ENCODE measurements at places on chromosomes 1 and 21.

- DNase-seq, result no peak
These were observed 172.8 kb downstream of the MATN1 start for GRCh38 chr1:30550365-30551220.

DNA sequence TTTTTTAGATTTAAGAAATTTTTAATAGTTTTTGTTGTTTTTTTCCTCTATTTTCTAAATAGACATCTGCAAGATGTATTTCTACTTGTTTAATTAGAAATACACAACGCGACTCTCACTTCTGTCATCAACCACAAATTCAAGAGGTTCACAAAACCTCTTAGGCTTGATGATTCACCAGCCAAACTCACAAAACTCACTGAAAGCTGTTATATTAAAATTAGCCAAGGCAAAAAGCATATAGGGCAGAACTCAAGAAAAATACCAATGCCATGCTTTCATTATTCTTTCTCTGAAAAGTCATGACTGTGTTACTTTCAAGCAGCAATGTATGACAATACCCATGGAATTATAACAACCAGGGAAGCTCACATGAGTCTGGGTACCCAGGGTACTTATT, 487.0 kb upstream of the RGS18 start:
- DNase-seq, result peak; percentile 9

DNA sequence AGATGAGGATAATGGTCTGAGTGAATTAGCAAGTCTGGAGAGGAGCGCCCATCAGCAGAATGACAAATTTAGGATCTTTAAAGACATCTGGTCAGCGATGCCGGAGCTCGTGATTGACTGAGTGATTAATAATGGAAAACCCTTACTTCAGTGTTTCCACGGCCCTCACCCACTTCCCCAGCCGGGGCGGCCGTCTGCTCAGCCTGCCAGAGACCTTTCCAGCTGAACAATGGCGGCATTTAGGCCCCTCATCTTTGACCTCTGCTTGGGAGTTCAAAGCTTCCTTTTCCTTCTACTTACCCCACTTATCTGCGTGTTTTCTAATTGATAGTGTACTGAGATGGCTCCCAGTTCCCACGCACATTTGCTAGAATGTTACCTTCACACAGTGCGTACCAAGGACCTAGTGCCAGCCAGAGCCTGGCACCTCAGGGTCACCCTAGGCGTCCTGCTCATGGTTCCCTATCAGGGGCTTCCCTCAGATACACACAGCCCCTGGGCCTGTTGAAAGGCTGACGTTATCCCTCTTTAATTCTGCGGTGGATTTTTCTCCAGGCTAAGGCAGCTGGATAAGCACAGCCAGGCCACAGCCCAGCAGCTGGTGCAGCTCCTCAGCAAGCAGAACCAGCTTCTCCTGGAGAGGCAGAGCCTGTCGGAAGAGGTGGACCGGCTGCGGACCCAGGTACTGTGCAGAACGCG, 232.8 kb downstream of the SDCCAG8 start:
- DNase-seq, result no peak

DNA sequence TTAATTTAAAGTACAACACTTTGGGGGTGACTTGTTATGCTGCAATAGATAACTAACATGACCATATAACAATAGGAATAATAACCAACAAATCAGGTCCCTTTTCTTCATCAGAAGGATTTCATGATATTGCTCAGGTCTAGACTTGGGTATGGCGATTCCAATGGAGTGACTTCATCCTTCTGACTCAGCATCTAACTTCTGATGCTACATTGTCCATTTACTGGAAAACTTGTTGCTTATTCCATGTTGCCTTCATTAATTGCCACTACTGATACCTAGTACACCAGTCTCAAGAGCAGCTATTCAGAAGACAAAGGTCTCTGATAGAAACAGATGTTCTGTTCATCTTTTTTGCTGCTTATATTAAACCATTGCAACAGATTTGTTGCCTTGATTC, 324.3 kb downstream of the TGFB2 start:
- no peak for DNase-seq

- DNase-seq, result no peak
These were observed 13.3 kb downstream of the CC2D1B start for GRCh38 chr1:52352690-52353089.

- DNase-seq, result no peak
These were observed 1857.4 kb downstream of the NCAM2 start for GRCh38 chr21:22855581-22855980.

DNA sequence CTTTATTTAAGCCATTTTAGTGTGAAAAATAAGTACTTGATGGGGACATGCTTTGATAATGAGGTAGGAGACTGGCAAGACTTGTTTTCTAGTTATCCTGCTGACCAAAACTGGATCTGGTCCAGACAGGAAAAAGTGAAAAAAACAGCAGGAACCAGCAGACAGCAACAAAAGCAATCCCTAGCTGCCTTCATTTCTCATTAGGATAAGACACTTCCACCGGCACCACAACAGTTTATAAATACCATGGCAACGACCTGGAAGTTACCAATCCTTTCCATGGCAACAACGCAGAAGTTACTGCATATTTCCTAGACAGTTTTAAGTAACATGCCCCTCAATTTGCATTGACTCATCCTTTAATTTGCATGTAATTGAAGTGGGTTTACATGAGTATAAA, 993.8 kb upstream of the NCAM2 start:
- no peak for DNase-seq

- no peak for DNase-seq
These were observed 56.6 kb downstream of the ATP1B1 start for GRCh38 chr1:169163059-169163458.

- no peak for DNase-seq
These were observed 57.5 kb downstream of the KCNT2 start for GRCh38 chr1:196550731-196551130.

DNA sequence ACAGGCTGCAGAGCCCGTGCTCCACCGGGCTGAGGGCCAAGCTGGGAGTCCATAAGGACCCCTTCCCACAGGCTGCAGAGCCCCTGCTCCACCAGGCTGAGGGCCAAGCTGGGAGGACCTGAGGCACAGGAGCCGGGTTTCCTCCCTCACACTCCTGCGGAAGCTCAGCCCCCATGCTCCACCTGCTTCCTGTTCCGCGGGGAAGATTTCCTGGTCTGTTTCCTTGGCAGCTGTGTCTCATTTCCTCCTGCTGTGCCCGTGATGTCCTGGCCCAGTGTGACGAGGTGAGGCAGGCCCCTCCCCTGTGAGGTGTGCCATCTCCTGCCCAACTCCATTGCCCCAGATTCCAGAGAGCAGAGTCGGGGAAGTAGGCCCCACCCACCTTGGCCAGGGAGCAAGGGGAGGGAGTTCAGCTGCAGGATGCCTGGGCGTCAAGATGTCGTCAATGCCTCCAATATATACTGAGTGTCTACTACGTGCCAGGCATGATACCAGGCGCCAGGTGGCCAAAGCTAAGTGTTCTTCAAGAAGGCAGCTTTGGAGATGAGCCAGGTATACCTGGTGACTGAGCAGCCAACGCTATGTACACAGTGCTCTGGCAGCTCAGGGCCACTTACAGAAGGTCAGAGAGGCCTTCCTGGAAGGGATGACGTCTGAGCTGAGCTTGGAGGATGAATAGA, 58.8 kb downstream of the NAV1 start:
- DNase-seq, result no peak

- no peak for DNase-seq
These were observed 36.9 kb upstream of the AJAP1 start for GRCh38 chr1:4617506-4617905.

DNA sequence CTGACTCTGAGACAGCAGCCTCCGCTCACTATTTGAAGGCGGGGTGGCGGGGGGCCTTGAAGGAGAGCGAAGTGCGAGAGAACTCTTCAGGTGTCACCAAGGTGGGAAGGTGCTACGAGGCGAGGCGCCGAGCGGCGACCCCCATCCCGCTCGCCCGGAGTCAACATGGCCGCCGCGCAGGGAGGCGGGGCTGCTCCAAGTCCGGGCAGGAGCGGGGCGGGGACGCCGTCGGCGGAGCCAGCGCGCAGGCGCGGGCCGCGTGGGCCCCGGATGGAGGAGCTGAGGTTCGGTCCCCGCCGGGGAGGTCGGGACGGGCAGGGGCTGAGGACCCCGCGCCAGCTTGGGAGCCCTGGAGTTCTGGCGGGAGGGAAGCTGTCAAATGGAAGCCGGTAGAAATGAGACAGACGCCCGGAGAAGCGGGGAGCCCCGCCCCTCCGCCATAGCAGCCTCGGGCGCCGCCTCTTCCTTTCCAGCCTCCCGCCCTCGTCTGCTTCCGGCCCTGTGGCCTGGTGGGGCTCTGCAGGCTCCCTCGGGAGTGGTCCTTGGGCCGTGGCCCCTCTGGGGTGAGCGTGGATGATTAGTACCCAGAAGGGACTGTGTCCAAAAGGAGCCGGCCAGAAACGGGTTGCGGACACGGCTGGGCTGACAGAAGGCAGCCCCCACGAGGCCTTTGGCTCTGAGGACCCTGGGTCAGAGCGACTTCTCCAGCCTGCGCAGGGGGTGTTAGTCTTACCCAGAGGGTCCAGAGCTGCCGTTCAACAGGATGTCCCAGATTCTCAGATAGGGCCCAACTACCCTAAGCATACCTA, at the start of gene PIGV:
Gene PIGV (plus strand): TSS at position 245 of the 809 bp plus-strand sequence. CDS start 2,866 bp downstream, outside the sequence.
- no peak for DNase-seq

DNA sequence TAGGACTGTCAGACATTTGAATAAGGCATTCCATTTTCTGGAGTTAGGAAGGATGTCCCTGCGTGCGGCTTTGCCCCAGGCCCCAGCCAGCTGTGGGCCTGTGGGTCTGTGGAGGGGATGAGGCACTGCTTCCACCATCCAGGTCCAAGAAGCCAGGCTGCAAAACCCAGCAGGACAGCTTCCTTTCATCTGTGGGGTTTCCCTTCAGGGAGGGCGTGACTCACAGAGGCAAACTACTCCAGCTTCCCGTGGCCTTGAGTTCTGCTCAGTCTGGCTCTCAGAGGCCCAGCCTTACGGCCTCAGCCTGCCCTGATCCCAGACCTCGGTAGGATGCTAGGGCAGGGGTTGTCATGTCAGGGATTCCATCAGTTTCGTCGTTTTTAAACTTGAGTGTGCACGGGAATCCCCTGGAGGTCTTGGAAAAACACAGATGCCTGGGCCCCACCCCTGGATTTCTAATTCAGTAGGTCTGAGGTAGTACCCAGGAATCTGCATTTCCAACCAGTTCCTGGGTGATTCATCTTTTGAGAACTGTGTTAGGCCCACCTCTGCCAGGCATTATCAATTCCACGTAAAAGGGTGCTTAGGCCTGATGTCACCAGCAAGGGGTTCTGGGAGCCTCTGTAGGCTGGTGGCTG, 32.3 kb upstream of the TENT5C start:
- DNase-seq, result no peak

DNA sequence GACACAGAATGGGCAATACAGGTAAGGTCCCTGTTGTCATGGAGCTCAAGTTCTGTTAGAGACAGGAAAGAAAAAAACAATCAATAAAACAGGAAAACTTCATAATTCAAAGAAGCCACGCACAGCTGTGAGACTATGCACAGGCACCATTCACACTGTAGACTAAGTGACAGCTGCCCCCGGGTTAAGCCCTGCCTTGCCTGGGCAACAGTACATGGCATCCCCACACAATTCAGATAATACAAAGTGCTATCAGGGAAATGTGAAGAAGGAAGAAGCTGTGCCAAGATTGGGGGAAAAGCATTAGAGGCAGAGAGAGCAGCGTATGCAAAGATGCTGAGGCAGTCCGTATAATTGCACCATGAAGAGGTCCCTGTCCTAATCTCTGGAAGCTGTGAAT, 9.0 kb upstream of the KCNE2 start:
- no peak for DNase-seq

- no peak for DNase-seq
These were observed 2.1 kb downstream of the CTRC start for GRCh38 chr1:15440357-15440756.

DNA sequence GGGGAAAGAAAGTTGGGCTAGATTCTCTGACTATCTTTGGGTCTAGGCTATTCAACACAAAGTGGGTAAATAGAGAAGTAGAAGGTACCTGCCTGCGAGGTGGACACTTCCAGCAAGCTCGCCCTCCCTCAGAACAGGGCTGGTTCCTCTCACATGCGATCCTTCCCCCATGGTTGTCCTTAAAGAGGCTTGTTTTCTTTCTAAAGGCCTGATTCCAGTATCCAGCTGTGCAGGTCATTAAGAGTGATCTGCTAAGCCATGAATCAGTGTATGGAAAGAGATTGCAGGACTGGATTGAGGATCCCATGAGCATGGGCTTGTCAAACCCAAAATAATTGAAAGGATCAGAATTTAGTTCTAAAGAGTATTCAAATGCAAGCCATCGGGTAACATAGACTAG, 189.0 kb downstream of the URB2 start:
- DNase-seq, result no peak

- DNase-seq, result no peak
These were observed 6.2 kb downstream of the LIN9 start for GRCh38 chr1:226302731-226303130.

GRCh38 chr1:170356585-170356984, 175.4 kb upstream of the GORAB start:
- no peak for DNase-seq

DNA sequence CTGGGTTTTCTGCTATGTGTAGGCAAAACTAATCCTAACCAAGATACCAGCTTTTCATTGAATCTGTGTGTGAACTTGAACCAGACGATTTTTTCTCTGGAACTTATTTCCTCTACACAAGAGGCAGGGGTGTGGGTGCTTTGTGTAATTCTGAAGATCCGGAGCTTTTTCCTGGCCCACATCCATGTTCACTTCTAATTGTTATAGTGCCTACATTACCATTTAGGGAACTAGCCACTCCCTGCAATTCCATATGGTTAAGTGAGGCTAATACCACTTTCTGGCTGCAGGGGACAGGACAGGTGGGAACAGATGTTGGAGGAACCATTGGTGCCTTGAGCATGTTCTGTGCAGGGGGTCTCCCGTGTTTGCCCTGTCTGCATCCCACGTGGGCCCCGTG, 83.4 kb upstream of the FMN2 start:
- DNase-seq, result no peak

DNA sequence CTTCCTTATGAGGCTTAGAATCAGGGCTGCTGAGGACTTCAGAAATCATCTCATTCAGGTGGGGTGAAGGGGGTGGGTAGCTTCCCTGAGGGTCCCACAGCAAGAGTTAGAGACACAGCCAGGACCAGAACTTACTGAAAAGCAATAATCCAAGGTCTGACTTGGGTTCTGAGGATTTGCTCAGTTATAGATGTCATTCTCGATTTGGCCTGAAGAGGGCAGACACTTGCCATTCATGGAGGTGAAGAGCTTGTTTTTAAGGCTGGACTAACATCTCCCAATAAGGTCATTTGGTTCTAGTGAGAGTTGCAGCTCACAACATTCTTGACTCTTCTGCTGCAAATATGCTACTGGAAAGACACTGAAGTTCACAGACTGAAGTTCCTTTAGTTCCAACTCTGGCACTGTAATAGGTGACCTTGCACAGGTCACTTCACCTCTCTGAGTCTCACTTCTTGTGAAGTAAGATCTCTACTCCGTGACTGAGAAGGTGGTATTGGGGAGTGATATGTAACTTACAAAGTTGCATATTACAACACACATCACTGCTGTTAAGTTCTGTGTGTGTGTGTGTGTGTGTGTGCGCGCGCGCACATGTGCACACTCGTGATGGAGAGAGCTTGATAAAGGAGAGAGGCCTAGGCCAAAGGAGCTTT, 69.8 kb upstream of the DIRAS3 start:
- peak; percentile 63 for DNase-seq

GRCh38 chr1:53258216-53258615, 19.9 kb upstream of the MAGOH start:
- no peak for DNase-seq

Measured in non-pigmented ciliary epithelial cell (primary cell).